ENCODE measurements at places on chromosomes 1 and 21. TPM values are rescaled to one million over a fixed set of nuclear protein-coding genes. Genes with fewer than 3 reads are reported as not detected.

Gene ERICH3
- total RNA-seq, result not detected

DNA sequence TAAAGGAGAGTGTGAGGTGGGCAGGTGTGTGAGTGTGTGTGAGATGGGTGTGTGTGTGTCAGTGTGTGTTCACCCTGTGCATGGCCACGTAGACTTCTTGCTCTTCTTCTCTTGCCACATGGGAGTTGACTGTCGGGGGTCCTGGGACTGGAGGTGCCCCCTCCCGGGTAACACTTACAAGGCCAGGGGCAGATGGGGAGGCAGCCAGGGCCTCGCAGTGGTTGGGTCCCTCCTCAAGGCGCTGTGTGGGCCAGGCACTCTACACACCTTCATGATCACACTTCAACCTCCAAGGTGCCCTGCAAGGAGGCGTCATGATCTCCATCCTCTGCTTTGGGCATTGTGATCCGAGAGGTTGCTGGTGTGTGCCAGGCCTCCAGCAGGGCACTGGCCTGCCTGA lies 2.3 kb downstream of the PLA2G2F start:
- no peak for DNase-seq

DNA sequence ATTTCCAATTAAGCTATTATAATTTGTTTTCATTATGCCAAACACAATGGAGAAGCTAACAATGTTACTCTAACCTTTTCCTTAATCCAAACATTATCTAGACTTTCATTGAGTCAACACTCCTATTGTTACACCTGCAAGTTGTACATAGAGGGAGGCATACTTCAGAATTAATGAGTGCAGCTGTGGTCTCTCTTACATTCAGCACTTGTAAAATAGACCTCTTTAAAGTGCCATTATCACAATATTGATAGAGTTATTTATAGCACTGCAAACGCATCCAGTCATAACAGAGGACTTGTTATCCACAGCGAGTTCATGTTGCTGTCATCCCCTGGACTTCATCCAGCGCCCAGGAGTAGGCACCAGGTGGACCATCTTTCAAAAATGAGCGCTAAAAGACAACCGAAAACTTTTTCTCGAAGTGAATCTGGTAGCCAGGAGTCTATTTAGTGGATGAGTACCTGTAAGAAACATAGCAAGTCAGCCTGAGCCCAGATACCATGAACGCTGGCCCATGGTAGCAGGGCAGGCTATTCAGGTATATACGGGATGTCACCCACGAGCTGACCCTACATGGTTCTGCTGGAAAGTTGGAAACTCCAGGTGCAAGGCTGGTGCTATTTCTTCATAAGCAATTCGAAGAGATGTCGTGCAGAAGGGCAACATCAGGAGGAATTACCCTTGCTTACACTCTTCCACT lies 70.6 kb upstream of the NFIA start:
- no peak for DNase-seq

DNA sequence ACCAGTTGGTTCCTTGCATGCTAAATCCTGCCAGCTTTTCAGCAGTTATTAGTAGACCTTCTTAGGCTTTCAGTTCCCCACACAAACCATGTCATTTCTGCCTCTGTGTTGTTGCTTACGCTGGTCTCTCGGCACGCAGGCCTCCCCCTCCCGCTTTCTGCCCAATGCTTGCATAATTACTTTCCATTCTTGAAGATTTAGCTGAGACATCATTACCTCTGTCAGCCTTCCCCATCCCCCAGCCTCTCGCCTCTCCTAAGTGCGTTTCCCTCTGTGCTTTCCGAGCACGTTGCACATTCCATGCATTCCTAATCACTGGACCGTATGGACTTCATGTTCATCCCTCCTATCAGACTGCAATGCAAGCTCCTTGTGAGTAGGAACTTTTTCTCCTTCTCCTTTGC lies 26.8 kb downstream of the TSHB start:
- DNase-seq, result no peak

DNA sequence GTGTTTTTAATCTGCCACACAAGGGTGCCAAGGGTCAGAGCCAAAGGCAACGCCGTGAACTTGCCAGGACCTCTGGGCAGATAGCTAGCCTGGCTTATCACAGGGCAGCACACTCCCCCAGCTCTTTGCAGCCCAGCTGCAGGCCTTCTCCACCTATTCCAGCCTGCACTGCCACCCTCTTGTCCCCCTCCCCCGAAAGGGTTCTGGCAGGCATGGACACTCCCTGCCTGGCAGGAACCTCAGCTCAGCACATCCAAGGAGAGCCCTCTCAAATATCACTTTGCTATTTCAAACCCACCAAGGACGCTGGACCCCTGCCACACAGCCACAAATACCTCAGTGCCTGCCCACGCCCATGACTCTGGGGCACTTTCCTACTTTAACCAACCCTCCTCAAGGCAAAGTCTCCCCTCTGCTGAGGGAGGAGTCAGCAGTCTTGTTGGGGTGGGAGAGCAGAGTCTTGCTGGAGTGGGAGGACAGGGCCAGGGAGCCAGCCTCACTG lies 9.1 kb downstream of the SSBP3 start:
- DNase-seq, result no peak
